Endothelial cell of umbilical vein (primary cell): ENCODE measurements at places on chromosomes 4 and X. TPM values are rescaled to one million over a fixed set of nuclear protein-coding genes. Genes with fewer than 3 reads are reported as not detected.

GRCh38 chr4:119861731-119862130, 204.9 kb downstream of the MAD2L1 start:
- DNase-seq: no peak

- peak; percentile 51 for DNase-seq
Observed at GRCh38 chrX:56733459-56734046, 4.5 kb downstream of the NBDY start.

GRCh38 chr4:160238790-160239189, 1135.9 kb downstream of the RAPGEF2 start:
- no peak for DNase-seq

GRCh38 chrX:43448688-43449087, 207.4 kb upstream of the MAOA start:
- no peak for DNase-seq

DNA sequence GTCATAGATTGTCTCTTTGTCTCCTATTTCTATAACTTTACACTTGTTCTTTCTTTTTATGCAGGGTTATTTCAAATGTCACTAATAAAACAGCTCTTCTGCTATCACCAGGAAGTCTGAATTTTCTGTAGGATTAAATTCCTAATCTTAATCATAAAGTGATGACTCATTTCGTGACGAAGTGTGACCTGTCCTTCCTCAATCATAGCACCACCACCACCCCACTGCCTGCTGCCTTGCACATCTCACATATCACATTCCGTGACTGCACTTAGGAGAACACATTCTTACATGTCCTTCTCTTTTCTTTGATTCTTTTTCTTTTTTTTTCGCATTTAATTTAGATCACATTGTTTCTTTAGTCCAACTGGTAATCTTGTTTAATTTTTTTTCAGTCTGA, 57.7 kb upstream of the UGT2B7 start:
- DNase-seq: peak; percentile 52

DNA sequence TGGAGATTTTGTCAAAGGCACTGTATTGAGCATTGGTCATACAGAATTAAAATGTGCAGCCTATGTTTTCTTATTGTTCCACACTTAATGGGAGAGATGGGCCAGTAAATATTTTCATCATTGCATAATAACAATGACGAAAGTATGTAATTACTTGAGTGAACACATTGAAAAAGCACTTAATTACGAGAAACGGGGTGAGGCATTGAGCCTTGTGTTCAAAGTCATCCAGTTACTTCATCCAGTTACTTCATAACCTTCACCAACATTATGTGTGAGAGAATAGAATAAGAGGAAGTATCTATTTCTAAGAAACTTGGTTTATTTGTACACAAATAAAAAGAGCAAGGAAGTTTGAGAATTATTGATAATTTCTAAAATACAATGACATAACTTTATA, 1427.0 kb downstream of the ADGRL3 start:
- DNase-seq: no peak

SERTM2 gene
- total RNA-seq: not detected in 2 replicates

DNA sequence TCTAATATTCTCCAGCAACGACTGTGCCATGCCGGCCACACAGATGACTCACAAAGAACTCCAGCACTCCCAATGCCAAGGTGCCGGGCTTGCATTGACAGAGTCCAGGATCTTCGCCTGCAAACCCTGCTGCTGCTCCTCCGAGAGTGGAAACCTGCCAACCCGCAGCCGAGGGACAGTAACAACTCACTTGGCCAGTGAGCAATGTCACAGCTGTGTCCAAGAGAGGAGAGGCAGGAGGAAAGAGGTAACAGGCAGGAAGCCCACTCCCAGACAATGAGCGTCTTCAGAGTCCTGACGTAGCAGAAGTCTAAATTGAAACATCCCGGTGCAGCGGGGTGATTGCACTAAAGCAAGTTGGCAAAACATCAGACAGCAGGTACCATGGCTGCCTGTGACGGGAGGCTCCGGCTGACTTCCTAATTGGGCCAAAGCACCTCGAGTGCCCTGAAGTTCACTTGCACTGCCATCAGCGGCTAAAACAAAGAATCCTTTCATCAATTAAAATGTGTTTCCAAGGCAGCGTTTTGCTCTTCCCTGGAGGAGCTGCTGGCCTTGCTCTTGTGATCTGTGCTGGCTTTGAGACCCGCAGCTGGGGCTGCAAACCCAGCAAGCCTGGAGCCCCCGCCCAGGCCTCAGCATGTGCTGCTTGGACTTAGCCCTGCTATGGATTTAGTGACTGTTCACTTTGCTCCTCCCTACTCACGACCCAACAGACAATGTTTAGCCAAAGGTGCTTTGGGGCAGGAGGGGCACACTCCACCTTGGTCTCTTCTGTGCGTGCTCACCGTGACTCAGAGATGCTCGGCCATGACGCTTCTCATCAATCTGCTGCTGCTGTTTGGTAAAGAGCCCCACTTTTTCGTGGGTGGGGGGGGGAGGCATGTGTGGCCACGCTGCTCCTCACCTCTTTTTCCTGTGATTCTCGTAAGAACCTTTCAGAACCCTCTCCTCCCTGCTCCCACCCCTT, 36.5 kb downstream of the DCTD start:
- no peak for DNase-seq
